ENCODE measurements at places on chromosomes 5 and 9.

DNA sequence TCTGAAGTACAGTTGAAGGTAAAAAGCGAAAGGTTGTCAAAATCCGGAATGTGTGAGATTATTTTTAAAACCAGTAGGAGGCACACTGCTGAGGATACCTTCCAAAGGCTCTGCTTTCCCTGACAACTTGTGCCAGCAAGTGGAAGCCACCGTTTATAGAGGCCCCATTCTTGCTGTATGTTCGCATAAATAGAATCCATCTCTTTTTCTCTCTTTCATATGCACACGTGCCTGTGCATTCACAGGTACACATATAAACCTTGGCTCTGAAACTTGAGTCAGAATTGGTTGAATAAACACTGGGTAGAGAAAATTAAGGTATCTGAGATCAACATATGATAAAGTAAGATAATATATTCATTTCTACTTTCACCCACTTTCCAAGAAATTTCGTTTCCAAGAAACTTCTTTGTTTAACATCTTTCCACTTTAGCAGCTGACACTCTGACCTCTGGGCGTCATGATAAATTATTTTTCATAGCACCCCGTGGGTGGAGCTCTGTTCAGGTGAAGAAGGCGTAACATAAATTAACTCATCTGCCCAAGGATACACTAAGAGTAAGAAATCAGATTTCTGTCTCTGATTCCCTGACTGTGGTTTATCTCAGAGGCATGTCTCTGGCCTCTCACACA lies 63.7 kb upstream of the RICTOR start:
- DNase-seq: no peak

GRCh38 chr5:58505502-58505901 lies 14.3 kb downstream of the GAPT start:
- no peak for DNase-seq

GRCh38 chr5:75049456-75050351 lies 2.7 kb downstream of the GCNT4 start:
- no peak for DNase-seq

GRCh38 chr5:96946381-96946780 lies 10.5 kb downstream of the LNPEP start:
- DNase-seq: no peak

GRCh38 chr9:126301196-126301595 lies 25.4 kb upstream of the MVB12B start:
- DNase-seq: no peak

- no peak for DNase-seq
Measured at GRCh38 chr5:98214240-98215051, 559.0 kb upstream of the RGMB start.

DNA sequence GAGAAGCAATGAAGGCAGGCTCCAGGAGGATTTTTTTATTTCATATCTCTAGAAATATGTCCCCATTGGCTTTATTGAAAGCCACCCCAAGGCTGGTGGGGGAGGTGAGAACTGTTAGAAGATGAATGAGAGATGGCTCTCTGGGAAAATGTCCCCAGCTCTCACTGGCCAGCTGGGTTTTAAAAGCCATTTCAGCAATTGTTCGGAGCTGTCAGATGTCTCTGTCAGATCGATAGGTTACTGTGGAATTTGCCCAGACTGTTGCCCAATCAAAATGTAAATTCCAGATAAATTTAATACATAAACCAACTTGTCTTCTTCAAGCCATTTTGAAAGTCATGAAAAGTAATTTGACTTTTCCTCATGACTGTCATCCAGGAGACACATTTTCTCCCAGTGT lies 67.0 kb upstream of the BRINP1 start:
- no peak for DNase-seq

DNA sequence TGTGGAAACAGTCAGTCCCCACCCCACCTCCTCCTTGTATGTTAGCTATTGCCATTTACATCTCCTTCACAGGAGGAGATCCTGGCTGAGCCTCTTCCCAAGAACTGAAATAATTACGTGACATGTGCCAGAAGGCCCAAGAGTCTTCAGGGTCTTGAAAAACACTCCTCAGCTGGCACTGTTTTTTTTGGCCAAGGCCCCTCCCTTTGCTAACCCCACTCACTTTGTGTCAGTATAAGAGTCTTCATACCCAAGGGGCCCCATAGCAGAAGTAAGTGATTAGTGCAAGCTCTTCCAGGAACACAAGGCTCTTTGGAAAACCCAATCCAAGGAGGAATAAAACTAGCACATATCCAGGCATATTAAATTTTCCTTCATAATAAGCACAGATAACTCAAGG lies 5.7 kb upstream of the LARP1 start:
- DNase-seq: no peak
